Hepatic stellate cell (primary cell): ENCODE measurements at places on chromosomes 2 and 18.

GRCh38 chr2:101063352-101064124, 61.4 kb downstream of the RPL31 start:
- peak; percentile 59 for DNase-seq

DNA sequence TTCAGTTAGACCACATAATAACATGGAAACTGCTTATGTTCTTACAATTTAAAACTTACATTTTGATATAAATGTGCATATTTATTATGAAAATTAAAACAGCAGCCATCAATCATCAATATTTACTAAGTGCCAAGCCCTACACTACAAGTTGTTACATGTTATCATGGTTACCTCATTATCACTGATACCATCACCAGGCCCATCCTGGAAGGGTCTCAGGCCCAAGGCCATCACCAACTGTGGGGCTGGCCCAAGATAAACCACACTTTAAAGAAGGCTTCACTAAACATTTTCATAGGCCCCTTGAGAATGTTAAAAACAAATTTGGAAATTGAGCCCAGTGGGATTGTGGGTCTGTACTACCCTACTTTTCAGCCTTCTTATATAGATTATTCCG, 6.4 kb downstream of the ITSN2 start:
- no peak for DNase-seq

- no peak for DNase-seq
These were observed 634 bp upstream of the DIS3L2 start for GRCh38 chr2:231960810-231961348.

GRCh38 chr2:30717081-30717650, 90.1 kb downstream of the CAPN13 start:
- DNase-seq = no peak

- DNase-seq = no peak
These were observed 133.9 kb downstream of the ATP9B start for GRCh38 chr18:79203017-79203605.

DNA sequence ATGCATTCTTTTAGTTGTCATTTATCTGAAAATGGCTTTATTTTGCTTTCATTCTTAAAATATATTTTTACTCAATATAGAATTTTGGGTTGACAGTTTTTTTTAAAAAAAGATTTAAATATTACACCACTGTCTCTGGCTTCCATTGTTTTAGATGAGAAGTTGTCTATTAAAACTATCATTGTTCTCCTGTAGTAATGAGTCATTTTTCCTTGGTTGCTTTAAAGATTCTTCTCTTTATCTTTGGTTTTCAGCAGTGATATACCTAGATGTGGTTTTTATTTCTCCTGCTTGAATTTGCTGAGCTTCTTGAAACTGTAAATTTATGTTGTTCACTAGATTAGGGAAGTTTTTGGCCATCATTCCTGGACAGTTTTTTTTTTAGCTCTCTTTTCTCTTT, 26.7 kb upstream of the DLX2 start:
- DNase-seq = no peak

DNA sequence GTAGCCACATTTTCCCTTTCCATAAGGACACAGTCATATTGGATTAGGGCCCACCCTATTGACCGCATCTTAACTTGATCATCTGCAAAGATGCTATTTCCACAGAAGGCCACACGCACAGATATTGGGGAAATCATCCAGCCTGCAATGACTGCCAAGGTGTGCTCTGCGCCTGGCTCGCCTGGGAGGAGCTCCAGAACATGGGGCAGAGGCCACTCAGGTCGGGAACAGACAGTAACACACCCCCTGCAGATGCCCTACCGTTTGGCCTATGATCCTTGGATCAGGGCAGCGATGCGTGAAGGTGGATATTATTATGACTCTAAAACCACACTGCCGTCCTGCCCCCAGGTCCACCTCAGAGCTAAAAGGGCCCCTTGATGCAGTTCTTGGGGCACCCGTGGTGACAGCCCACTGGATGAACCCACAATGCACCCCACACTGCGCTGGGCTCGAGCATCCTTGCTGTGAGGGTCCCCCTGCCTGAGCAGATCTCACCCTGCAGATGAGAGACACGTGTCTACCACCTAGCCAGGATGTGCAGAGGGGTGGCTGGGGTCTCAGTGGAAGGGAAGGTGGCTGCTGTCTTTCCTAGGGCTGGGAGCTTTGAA, 72.9 kb upstream of the ZNF516 start:
- no peak for DNase-seq

- no peak for DNase-seq
These were observed 214.2 kb upstream of the ERBB4 start for GRCh38 chr2:212752730-212753351.

- no peak for DNase-seq
These were observed 116.5 kb upstream of the OTOS start for GRCh38 chr2:240256704-240257637.

GRCh38 chr2:22893761-22894517, 491.0 kb upstream of the KLHL29 start:
- DNase-seq = no peak

- DNase-seq = no peak
These were observed 126.9 kb upstream of the LINC00305 start for GRCh38 chr18:64275593-64276300.

DNA sequence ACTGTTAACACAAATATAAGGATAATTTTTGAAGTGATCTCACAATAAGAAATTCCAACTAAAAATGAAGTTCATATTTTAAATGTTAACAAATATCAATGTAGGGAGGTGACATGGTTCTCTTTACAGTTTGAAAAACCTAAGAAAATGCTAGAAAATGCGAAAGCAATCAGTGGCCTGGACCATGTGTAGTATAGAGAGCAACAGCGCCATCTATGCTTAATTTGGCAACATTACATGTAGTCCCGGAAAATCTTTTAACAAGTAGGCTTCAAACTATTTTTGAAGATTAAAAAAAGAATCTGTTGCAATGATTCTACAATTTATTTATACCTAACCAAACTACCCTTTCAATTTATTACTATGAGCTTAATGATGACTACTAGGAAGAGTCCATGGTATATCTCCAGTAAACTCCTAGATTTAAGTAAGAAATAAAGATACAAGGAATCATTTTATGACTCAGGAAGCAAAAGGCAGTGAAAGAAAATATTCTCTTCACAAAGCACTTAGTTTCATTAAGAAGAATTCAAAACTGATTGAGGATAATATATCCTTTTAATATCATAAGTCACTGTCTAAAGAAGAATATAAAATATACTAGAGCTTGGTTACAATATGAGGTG, 33.3 kb downstream of the NDUFA10 start:
- peak; percentile 42 for DNase-seq

DNA sequence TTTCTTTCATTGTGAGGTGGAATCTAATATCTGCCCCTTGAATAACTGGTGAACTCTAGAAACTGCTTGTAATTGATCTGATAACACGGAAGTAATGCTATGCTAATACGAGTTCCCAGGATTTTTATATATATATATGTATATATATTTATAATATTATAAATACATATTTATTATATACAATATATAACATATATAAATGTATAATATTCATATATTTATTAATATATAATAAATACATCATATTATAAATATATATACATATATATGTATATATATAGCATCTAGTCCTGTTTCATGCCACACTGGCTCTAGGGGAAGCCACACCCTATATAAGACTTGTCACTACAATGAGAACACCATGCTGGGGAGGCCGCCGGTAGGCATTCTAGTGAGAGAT, 156.7 kb upstream of the CDH19 start:
- DNase-seq = no peak

DNA sequence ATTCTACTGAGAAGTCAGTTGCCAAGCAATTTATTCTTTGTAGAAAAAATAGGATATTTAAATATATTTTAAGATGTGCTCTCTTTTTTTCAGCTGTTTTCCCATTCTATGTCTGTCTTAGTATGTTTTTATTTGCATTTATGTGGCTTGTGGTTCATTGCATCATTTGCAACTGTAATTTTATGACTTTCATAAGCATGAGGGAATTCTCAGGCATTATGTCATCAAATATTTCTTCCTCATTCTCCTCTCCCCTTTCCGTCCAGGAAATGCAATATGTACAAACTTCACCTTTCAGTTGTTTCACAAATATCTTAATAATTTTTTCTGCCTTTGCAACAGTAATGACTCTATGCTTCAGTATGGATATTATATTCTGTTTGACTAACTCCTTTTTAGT, 560.2 kb upstream of the LRATD1 start:
- no peak for DNase-seq

DNA sequence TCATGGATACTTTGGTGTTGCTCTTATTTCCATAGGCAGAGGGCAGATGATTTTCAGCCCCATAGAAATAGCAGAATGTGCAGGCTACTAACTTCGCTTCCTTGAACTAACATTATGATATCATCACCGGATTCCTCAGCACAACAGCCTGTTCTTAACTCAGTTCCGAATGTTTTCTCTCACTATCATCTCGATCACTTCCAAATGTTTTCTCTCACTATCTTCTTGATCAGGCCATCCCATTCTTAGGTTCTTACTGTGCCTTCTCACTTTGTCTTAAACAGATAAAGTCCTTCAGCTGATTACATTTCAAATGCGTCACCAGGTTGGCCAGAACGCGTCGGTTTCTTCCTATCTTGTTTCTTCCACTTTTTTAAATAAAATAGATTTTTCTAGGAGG, 11.4 kb upstream of the MBD2 start:
- no peak for DNase-seq

GRCh38 chr2:167928434-167928833, 319.0 kb downstream of the STK39 start:
- DNase-seq = no peak

DNA sequence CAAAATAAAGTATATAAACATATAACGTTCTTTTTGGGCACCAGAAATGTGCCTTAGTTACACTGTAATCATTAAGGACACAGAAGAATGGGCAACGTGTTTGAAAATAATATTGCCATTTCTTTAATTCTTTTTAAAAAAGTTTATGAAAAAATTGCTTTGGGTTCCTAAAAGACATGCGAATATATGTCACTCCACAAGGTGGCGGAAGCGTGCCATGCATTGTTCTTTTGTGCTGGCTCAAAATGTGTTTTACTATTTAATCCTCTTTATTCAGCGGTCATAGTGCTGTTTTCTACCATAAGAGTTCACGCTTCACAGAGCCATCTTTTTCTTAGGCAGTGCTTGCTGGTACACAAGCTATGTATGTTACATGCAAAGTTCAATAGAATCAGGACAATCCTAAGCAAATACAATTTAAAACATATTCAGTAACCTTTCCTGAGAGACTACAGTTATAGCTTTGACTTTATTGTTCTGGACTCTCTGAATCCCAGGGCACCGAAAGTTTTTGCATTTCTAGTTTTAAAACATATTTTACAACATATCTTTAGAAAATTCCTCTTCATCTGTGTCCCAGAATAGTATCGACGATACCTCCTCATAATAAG, 147.8 kb upstream of the ERBB4 start:
- peak; percentile 17 for DNase-seq

- DNase-seq = no peak
These were observed 62.0 kb upstream of the POMC start for GRCh38 chr2:25230198-25230947.

DNA sequence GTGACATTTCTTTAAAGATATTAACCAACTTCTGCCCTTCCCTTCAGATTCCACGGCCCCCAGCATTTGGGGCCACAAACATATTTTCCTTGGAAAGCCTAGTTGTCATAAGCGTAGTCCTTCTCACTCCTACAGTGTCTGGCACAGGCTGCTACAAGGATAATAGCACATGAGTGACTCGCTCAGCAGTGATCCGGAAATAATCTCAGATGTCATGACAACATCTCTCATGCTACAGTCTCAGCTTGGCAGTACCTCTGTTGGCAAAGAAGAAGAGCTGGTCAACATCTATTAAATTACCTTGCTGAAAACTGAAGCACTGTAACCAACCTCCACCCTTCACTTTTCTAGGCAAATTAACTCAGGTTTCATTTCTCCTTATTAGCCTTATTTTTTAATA, 351.7 kb downstream of the RAD51AP2 start:
- no peak for DNase-seq

DNA sequence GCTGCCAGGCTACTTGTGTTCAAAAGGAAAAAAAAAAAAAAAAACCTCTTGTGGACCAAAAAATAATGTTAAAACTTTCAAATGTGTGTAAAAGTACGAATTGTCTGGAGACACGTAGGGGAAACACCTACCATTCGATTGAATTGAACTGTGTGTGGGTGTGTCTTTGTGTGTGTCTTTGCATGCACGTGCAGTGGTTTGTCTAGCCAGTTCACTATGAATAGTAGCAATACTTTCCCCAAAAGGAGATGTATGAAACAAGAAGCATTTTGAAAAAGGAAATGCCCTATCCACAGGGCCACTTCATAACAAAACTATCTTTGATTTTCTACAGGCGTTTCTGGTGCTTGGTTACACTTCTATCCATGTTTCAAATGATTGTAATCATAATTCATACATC, 186.8 kb downstream of the RPRM start:
- DNase-seq = no peak

- DNase-seq = no peak
These were observed 405.7 kb downstream of the FBXO15 start for GRCh38 chr18:73741946-73742345.

GRCh38 chr18:75915941-75916623, 488.6 kb upstream of the SMIM21 start:
- no peak for DNase-seq

DNA sequence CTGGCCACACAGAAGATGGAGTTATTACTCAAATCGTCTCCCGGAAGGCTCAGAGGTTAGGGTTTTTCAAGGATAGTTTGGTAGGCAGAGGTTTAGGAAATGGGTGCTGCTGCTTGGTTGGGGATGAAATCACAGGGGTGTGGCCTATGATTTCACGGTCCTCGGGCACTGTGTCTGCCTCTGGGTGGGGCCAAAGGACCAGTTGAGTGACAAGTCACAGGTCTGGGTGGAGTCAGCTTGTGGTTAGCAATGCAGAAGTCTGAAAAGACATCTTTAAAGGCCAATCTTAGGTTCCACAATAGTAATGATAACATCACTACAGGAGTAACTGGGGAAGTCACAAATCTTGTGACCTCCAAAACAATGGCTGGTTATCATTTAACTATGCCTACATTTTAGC, 387.8 kb downstream of the ZNF521 start:
- DNase-seq = no peak

DNA sequence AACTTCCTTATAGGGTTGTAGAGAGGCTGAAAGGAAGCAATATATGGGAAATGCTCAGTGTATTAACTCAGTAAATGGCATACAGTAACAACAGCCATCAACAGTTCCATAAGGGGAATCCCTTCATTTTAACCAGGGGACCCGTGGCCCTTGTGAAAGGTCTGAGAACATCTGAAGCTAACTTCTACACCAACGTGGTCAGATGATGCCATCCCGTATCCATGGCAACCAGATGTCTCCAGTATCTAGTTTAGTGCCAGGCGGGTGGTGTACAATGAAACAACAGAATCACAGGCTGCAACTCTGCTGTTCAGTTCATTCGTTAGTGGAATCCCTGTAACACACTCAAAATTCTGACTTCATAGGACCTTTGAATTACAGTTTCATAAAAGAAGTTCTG, 162.3 kb downstream of the TGIF1 start:
- no peak for DNase-seq

DNA sequence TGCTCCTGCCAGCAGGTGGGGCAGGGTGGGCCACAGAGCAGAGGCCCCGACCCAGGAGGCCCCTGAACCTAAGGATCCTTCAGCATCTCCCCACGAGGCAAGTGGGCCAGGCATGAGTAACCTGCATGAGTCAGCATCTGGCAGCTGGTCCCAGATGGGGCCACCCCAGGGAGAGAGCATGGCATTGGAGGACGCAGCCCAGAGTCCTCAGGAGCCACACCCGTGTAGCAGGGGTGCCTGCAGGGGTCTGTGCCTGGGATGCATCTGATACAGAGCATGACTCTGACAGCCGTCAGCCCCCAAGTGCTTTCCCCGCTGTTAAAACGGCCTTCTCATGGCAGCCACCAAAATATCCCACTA, 185.6 kb upstream of the SALL3 start:
- no peak for DNase-seq

GRCh38 chr18:39513186-39513585, 1947.6 kb upstream of the CELF4 start:
- no peak for DNase-seq
